Aorta (tissue), 5 donors: ENCODE measurements at places on chromosomes 12 and 14. TPM values are rescaled to one million over a fixed set of nuclear protein-coding genes. Genes with fewer than 3 reads are reported as not detected.

Gene OTX2
- total RNA-seq, result not detected

GRCh38 chr12:25436206-25437030 lies 116.7 kb downstream of the LMNTD1 start:
- no peaks in the 10 kb centered on the region for H3K27me3 ChIP-seq
- H3K4me1 ChIP-seq, result no peaks in the 10 kb centered on the region
- no peaks in the 10 kb centered on the region for H3K36me3 ChIP-seq
- H3K27ac ChIP-seq, result no peak overlapping the region
- H3K4me3 ChIP-seq, result no peak overlapping the region

DNA sequence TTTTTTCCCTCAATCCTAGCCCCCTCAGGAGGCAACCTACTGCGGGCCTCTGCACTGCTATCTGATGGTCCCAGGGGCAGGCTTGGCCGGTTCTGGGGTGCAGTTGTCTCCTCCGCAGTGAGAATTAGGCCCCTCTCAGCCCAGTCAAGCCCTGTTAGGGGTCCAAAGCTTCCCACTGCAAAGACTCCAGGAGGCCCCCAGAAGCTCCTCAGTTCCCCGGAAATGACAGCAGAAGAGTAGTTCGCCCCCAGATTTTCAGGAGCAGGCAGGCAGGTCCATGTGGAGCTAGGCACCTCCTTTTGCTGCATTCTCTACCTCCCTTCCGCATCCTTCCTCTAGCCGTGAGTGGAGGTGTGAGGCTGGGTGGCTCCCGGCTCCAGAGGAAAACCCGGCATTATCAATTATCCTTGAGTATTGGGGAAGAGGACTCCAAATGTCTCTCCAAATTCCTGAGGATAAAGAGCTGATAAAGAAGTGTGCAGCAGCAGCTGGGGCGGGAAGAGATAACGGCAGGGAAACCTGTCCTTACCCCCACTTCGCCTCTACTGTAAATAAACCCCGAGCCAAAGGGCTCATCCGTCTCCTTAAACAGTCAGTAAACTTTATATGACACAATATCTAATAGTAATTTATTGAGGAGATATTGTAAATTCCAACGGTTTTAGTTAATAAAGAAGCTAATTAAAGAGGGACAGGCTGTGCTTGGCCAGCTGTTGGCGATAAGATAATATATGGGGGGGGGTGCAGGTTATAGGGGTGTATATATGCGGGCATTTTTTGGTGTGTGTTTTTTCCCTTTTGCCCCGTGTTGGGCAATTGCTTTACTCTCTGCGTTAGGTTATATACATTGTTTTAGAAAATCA lies 641 bp upstream of the HOXC12 start:
- H3K4me1 ChIP-seq, result no peaks in the 10 kb centered on the region
- no peak overlapping the region for H3K4me3 ChIP-seq
- no peaks in the 10 kb centered on the region for H3K27me3 ChIP-seq
- DNase-seq, result no peak
- no peak overlapping the region for H3K27ac ChIP-seq

DNA sequence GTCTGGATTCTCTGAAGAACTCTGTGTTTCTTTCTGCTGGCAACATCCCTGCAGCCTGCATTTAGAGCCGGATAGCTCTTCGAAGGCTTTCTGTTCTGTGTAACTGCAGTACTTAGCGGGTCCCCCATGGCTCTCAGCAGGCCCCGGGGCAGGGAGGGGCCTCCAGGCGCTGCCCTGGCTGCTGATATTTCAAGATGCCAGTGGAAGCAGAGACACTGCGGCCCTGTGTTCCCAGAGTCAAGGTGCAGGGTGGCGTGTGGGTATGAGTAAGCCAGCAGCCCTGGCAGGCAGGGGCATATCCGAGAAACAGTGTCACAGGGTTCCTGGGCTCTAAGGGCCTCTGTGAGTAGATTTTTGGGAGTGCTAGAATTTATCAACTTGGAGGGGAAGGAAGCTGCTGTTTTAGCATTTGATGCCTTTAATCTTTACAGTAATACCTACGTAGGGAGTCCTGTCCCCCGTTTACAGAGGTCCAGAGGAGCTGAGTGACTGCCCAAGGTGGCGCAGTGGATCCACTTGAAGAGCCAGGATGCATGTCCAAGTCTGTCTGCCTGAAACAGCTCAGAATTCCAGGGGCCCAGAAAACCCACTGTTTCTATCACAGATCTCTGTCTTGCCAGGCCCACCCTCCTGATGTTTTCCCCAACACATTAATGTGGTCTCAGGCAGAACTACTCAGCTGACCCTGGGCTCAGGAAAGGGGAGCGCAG lies 16.2 kb downstream of the ESRRB start:
- no peak for DNase-seq
- no peak overlapping the region for H3K27ac ChIP-seq
- H3K4me1 ChIP-seq, result no peaks in the 10 kb centered on the region
- no peaks in the 10 kb centered on the region for H3K27me3 ChIP-seq
- no peak overlapping the region for H3K4me3 ChIP-seq

GRCh38 chr14:64569138-64569631 lies 19.4 kb downstream of the PPP1R36 start:
- DNase-seq, result peak; percentile 83

DNA sequence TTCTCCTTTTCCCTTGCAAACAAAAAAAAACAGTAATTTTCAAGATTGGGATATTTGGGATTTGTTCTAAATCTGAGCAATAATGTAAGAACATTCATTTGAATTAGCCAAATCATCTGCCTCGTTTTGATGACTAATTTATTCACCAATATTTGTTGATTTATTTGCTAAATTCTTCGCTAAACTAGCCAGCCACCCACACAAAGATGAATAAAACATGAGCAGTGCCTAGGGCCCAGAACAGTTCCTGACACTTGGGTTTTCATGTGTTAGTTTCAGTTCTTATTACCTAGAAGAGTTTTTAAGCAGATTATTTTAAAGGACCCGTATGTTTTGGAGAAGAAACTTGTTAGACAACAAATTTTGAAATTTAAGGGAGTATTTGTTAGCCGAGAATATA lies 1.4 kb downstream of the ETNK1 start:
- no peak for DNase-seq
- no peaks in the 10 kb centered on the region for H3K27me3 ChIP-seq
- H3K27ac ChIP-seq, result no peak overlapping the region
- H3K4me3 ChIP-seq, result peak overlapping the region; percentile 54
- peaks cover 5% of the 10 kb centered on the region for H3K4me1 ChIP-seq

DNA sequence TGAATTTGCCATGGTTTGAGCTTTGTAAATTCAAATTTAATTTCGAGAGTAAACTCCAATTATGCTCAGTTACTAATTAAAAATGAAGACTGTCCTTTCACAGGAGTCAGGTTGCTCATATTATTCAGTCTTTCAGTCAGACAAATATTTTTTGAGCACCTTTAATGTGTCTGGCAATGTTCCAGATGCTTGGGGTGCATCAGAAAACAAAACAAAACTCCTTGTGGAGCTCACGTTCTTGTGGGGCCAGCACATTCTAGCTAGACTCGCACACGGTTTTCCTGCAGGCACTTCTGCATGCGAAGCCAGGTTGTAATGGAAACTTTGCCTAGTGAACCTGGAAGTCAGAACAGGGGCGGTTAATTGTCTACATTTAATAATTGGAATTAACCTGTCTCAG lies 64.0 kb upstream of the ATF1 start:
- H3K4me3 ChIP-seq, result no peak overlapping the region
- DNase-seq, result no peak
- H3K4me1 ChIP-seq, result peaks cover 2% of the 10 kb centered on the region
- H3K27me3 ChIP-seq, result no peaks in the 10 kb centered on the region

Gene KLHL33
- 1.3 TPM for total RNA-seq

DNA sequence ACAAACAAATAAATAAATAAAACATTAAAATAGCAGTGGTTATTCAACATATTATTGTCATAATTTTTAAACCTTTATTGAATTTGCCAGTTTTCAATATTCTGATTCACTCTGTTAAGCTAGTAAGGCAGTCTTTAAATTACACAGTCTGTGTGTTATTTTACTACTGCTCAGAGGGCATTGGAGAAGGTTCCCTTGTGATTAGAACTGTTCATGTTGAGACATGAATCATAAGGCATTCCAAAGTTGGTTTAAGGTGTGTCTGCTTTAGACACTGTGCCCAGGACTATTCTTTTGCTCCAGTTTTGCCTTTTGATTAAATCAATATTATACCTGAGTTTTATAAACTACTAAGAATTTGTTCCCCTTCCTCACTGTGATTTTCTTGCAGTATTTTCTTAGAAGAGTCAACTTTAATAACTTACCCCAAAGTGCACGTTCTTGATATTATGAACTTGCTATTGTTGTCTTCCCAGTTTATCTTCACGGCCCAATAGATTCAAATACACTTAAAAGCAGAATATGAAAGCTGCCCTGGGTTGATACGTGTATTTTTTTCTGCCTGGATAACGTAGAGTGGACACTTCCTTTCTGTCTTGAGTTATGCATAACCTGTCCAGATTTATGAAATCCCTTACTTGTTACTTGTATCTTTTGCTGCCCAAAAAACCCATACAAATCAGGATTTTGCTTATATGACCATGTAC lies 105.3 kb upstream of the BCAT1 start:
- DNase-seq, result no peak
- no peaks in the 10 kb centered on the region for H3K4me1 ChIP-seq
- H3K36me3 ChIP-seq, result no peaks in the 10 kb centered on the region

DNA sequence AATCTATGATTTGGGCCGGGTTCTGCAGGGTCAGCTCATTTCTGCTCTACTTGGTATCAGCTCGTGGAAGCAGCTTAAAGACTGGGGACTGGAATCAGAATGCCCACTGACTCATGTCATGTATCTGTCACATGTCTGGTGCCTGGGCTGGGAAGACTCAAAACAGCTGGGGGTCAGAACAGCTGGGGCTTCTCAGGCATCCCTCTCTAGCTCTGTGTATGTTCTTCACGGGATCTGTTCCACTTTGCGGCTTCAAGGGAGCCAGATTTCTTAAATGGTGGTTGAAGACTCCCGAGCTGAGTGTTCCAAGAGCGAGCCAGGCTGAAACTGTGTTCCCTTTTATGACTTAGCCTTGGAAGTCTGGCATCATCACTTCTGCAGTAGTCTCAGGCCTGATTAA lies 11.9 kb downstream of the AEBP2 start:
- H3K36me3 ChIP-seq, result no peaks in the 10 kb centered on the region
- no peak overlapping the region for H3K27ac ChIP-seq
- DNase-seq, result no peak
- peaks cover 1% of the 10 kb centered on the region for H3K4me1 ChIP-seq
- no peaks in the 10 kb centered on the region for H3K27me3 ChIP-seq

GRCh38 chr14:95408731-95409476 lies 89.2 kb upstream of the CLMN start:
- H3K4me1 ChIP-seq, result no peaks in the 10 kb centered on the region
- no peak overlapping the region for H3K4me3 ChIP-seq
- no peaks in the 10 kb centered on the region for H3K36me3 ChIP-seq
- H3K27ac ChIP-seq, result peak overlapping the region; percentile 76
- H3K27me3 ChIP-seq, result no peaks in the 10 kb centered on the region

- H3K4me1 ChIP-seq, result no peaks in the 10 kb centered on the region
- no peaks in the 10 kb centered on the region for H3K27me3 ChIP-seq
- no peak overlapping the region for H3K4me3 ChIP-seq
- DNase-seq, result no peak
- H3K27ac ChIP-seq, result no peak overlapping the region
- H3K36me3 ChIP-seq, result no peaks in the 10 kb centered on the region
Observed at GRCh38 chr14:42200957-42201356, 594.3 kb downstream of the LRFN5 start.

Gene BDKRB1
- 0.36 TPM for total RNA-seq

GRCh38 chr12:16766736-16767135 lies 160.8 kb upstream of the LMO3 start:
- no peak overlapping the region for H3K27ac ChIP-seq
- no peak for DNase-seq
- H3K36me3 ChIP-seq, result no peaks in the 10 kb centered on the region
- no peak overlapping the region for H3K4me3 ChIP-seq

DNA sequence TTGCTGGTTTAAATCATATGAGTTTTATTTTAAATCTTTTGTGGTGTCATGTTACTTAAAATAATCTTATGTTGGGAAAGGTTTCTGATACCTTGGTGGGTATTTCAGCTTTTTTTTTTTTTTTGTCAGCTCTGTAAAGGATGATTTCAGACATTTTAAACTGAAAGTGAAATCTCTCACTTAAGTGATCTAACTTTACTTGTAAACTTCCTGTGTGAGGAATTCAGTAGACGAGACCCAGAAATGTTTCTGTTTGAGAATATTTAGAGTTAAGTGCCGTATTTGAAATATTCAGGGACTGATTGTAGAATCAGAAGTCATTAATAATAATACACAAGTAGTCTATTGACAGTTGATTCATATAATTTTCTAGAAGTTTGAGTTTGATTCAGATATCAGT lies 37.8 kb downstream of the PROX2 start:
- no peak overlapping the region for H3K4me3 ChIP-seq
- no peaks in the 10 kb centered on the region for H3K4me1 ChIP-seq
- no peaks in the 10 kb centered on the region for H3K27me3 ChIP-seq
- H3K27ac ChIP-seq, result no peak overlapping the region

DNA sequence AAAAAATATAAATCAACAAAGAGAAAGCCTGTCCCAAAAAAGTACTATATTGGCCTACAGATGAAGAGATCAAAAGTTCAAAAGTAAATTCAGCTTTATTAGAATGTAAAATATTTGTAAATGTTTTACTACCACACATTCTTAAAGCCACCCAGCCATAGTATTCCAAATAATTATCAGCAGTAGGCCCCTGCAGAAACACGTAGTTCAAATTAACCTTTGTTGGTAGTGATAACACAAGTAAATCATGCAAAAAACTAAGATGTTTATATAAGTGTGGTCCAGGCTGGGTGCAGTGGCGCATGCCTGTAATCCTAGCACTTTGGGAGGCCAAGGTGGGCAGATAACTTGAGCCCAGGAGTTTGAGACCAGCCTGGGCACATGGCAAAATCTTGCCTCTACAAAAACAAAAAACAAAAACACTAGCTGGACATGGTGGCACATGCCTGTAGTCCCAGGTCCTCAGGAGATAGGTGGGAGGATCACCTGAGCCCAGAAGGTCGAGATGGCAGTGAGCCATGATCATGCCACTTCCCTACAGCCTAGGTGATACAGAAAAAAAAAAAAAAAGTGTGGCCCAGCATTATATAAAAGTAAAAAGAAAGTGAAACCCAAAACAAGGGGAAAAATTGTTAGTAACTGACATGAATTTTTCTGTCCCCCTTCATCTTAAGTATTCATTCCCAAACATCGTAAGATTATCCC lies 17.9 kb downstream of the SPTLC2 start:
- DNase-seq, result no peak
- no peaks in the 10 kb centered on the region for H3K27me3 ChIP-seq
- no peak overlapping the region for H3K27ac ChIP-seq
- peaks cover 2% of the 10 kb centered on the region for H3K36me3 ChIP-seq

DNA sequence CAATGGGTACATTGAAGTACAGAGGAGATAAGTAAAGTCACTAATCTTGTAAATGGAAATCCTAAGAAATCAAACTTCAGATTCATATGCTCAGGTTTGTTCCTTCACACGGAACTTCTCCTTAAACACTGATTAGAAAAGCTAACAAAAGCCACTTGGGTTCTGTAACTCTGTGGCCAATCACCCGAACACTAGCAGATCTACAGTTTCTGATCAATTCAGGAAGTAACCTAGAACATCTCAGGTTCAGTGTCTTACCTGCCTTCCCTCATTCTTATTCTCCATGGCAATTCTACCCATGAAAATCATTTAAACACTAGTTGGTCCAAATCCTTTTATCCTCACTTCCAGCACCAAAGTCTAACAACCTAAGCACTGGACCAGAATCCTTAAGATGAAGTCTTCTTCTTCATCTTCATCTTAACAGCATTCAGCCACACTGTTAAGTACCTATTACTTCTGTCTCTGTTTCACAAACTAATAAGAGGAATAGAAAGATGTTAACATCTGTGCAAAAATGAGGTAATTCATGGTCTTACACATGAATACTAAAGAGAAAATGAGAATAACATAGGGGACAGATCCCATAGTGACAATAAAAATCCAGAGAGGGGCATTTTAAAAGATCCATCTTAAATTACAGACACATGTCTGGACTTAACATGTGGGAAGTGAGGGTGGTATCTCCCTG lies 184.5 kb downstream of the SSPN start:
- H3K36me3 ChIP-seq, result no peaks in the 10 kb centered on the region
- DNase-seq, result no peak
- no peak overlapping the region for H3K27ac ChIP-seq
